Activated naive CD8-positive, alpha-beta T cell treated with anti-CD3 and anti-CD28 coated beads, Interleukin-2, amount 10 ng/mL, durations not matched to agents 7 days and 5 days (primary cell): ENCODE measurements at places on chromosomes 6 and 20. TPM values are rescaled to one million over a fixed set of nuclear protein-coding genes. Genes with fewer than 3 reads are reported as not detected.

GRCh38 chr20:2890742-2891141 lies 17.5 kb downstream of the PTPRA start:
- DNase-seq = no peak

The CALHM4 gene
- not detected for total RNA-seq

- no peak for DNase-seq
Observed at GRCh38 chr6:90249034-90249433, 47.6 kb downstream of the BACH2 start.

DNA sequence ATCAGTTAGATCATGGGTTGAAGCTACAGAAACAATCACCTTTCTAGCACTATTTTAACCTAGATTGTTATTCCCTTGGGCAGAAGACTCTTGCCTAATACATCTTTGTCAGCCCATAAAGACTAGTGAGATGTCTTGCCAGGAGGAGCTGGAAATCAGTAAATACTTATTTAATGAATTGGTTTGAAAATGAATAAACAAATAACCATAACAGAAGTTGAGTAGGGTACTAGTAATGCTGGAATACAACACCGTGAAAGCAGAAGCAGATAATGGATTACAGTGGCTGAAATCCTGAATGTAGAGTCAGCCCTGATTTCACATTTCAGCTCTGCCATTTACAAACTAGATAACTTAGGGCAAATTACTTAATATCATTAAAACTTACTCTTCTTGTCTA lies 236.1 kb downstream of the PACRG start:
- DNase-seq = no peak

- no peak for DNase-seq
Observed at GRCh38 chr6:82144852-82145340, 102.6 kb downstream of the IBTK start.
